D721Med (cell line): ENCODE measurements at places on chromosomes 5 and 9.

- no peak for DNase-seq
These were observed 89.6 kb upstream of the BNC2 start for GRCh38 chr9:16960084-16960483.

DNA sequence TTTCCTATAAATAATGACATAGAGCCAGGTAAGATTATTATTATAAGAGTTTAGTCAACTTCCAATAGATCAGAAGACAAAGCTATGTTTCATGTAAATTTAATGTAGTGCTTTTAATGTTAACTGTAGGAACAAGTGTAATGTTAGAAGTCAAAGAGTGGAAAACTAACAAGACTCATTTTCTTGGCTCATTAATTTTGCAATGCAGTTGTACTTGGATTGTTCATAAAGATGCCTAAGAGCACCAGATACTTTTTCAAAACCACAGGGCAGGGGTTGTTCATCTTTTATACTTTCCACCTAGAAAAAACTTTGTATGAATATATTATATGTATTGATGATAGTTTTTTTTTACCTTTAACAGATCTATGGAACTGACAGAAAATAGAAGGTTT, 1705.3 kb upstream of the CDH9 start:
- DNase-seq, result no peak

DNA sequence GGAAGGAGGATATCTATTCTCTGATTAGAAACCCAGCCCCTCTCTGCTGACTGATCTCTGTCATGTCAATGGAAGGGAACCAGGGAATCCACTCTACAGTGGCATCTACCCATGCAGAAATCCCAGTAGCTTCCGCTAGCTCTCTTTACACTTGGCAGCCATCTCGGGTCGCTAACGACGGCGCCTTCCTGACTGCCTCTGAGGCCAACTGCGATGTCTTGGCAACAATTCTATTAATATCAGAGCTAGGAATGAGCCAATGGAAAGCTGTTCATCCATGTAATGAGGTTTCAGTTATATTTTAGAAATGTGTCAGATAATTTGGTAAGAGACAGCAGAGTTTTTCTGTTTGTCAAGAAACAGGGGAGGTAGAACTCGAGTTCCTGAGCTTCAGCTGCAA, 67.6 kb upstream of the ATP10B start:
- no peak for DNase-seq

DNA sequence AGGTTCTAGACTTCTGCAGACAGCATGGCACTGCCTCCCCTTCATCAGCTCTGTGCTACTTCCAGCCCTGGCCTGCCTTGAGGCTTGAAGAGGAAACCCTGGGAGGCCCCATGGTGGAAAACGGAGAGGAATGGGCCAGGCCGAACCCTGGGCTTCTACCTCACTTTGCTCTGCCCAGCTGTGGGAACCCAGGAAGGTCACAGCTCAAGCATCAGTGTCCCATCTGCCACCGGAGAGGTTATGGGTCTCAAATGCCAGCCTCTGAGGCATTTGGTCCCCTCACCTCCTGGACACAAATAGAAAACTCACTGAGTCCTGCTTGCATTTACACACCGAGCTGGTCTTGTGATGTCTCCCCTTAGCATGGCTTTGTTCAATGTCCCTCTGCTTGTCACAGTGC, 80.1 kb upstream of the ALDH1B1 start:
- DNase-seq, result no peak

DNA sequence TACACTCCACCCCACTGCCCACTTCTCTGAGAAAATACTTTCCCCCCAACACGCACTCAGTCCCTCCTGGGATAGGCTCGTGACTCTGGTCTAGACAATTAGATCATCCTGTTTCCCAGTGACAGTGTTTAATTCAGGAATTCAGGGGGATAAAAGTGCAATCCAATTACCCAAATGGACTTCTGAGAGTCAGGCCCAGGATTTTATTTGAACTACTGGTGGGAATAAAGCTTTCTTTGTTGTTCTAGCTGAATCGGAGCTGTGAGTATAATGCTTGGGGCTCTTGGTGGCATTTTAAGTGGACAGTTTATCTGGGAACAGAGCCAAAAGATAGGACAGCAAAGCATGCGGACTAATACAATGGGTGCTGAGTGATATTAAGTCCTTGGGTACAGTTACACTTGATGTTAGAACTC, 683.3 kb downstream of the MAT2B start:
- DNase-seq, result no peak

DNA sequence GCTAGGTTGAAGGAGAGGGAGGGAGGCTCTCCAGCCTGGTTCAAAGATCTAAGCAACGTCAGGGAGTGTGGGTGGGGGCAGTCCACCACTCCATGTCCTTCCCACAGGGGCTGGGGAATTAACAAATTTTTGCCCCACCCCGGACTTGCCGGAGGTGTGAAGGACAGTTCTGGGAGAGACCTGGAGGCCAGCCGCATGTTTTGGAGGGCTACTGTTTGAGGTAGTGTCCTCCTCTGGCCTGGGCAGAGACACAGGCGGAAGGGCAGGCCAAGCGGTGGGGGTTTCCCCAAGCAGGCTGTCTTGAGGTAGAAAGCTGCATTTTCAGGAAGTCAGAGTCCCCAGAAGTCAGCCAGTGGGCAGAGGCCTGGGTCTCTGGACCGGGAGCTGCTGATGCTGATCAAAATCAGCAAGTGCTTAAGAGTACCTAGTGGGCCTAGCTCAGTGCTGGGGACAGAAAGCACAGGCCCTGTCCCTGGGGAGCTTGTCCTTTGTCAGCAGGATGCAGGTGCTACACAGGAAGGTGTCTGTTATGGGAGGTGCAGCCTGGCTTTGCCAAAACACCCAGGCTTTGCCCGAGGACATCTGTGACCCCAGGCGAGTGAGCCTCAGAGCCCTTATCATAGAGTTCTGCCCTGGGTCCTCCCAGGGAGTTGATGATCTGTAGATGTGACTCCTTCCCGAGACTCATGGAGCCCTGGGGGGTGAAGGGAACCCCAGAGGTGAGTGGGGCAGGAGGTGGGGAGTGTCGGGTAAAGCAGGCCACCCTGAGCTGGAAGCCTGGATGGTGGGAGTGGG, 18.5 kb downstream of the JADE2 start:
- no peak for DNase-seq

DNA sequence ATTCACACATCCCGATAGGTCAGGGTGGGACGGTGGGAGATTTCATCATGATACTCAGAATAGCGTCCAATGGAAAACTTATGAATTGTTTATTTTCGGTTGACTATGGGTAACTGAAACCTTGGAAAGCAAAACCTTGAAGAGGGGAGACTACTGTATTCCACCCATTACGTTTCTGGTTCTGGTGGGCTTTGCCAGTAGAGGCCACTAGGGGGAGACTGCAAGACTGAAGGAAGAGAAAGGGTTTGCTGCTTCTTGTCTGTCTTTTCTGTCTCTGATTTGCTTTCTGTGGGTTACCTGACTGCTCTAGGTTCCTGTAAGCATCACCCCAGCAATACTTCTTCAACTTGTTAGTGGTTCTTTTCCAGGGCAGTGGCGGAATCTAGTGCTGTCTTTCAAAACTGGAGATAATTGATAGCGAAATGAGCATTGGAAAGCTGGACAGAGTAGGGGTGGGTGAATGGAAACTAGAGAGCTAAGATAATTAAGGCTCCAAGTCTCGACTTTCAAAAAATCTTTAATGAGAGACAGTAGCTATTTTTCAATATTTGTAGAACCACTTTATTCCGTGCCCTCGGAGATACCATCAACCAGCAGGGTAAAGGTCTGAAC, 27.0 kb downstream of the GRIN3A start:
- DNase-seq, result no peak

- DNase-seq, result no peak
These were observed 7.5 kb upstream of the PRLR start for GRCh38 chr5:35237580-35238376.

GRCh38 chr9:83521411-83521810, 16.8 kb downstream of the FRMD3 start:
- no peak for DNase-seq

GRCh38 chr5:133147411-133147810, 95.6 kb downstream of the HSPA4 start:
- DNase-seq, result no peak

DNA sequence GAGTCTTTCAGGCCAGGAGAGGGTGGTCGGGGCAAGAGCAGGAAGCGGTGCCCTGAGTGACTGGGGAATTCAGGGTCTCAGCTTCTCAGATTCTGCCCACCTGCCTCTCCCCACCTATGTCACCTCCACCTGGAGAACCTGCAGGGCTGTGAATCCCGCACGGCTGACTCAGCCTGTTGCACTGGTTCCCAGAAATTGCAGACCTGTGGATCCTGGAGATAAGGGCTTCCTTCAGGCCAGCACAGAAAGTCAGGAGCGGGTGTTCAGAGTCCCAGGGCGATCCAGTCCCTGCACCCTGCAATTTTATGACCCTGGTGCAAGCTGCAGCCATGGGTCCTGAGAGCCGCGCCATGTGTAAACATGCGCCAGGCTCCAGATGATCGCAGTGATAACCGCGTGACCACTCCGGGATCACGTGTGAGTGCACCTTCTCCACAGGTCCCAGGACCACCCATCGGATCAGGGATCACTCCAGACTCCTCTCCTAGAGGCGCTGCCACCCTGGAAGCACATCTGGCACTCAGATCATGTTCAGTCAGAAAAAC, 17.8 kb downstream of the IRX4 start:
- no peak for DNase-seq

- DNase-seq, result no peak
These were observed 2.5 kb downstream of the FAM169A start for GRCh38 chr5:74863726-74864125.

DNA sequence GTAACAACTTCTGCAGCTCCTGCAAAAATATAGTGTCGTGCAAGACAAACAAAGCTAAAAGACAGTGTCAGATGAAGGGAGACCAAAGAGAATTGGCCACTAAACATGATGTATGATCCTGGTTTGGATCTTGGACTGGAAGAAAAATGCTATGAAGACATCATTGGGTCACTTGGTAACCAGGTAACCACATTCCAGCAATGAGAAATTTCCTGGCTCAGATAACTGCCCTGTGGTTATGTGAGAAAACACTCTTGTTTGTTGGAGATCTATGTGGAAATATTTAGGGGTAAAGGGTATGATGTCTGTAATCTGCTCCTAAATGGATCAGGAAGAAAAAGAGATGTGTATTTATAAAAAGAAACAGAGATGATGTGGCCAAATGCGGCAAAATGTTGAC, 45.5 kb upstream of the ANKRD33B start:
- no peak for DNase-seq

- no peak for DNase-seq
These were observed 7.7 kb downstream of the CXXC5 start for GRCh38 chr5:139655727-139656271.

- DNase-seq, result no peak
These were observed 50.1 kb downstream of the NUDT12 start for GRCh38 chr5:103512500-103512899.

- no peak for DNase-seq
These were observed 1.4 kb downstream of the TJP2 start for GRCh38 chr9:69175486-69175885.

DNA sequence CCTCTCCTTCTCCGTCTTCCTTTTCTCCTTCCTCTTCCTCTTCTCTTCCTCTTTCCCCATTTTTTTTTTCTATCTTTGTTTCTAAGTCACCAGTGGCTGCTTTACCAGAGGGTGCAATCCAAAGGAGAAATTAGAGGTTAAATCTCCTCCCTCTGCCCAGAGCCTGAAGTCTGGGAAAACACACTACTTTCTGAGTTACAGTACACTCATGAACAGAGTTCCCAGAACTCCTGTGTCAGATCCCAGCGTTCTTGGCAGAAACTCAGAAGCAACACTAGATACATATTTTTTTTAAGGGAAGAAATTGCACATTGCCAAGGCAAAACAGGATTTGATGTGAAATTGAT, 189.0 kb downstream of the SNCAIP start:
- no peak for DNase-seq

GRCh38 chr5:7501061-7501460, 105.1 kb downstream of the ADCY2 start:
- no peak for DNase-seq

GRCh38 chr5:14699807-14700400, 35.4 kb downstream of the OTULIN start:
- no peak for DNase-seq

DNA sequence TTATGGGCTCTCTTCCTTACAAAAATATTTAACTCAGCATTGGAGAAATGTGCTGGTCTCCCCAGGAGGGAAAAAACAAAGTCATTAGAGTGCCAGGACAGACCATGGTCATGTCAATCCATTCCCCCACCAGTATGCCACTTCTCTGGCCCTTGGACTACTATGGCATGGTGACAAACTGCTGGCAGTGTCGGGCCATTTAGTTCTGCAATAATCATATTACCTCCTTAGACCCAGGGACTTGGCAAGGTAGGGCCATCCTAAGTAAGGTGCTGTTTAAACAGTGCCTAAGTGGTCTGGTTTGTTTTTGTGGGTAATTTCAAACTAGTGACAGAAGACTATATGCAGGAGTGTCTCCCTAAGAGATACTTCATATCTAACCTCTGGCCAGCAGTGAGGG, 177.8 kb upstream of the STK32A start:
- DNase-seq, result no peak

- peak; percentile 76 for DNase-seq
These were observed 21.5 kb downstream of the PDGFRB start for GRCh38 chr5:150134198-150134588.

DNA sequence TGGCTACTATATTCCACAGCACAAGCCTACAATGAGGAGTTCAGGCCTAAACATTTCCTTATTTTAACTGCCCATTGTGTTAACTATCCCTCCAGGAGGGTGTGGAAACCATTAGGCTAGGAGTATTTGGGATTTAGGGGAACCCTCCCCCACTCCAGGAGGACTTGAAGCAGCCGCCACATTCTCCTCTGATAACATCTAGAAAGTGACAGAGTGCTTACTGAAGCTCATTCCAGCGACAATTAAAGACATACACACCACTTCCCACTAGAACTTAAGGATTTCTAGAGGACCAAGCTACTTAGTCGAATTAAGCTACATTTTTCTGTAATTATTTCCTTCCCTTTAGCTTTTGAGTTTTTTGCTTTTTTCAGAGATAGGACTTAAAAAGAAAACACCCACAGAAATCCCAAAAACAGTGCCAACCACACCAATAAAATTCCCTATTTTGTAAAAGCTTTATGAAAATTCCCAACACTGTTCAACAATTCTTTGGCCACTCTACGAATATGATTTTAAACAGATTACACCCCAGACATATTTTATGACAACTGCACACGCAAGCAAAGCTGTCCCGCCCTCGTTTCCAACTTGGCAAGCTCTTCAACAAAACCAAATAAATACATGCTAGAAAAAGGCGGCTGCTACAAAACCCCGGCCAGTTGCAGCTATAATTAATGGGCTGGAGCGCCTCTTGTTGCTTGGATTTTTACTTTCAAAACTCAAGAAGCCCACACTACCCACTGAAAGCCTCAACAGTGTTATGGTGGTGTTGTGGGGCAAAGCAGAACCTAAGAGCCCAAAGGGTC, 4.5 kb downstream of the ROR2 start:
- no peak for DNase-seq
